Panc1 (cell line): ENCODE measurements at places on chromosomes 4 and X. TPM values are rescaled to one million over a fixed set of nuclear protein-coding genes. Genes with fewer than 3 reads are reported as not detected.

GRCh38 chr4:175927121-175927520, 115.1 kb upstream of the GPM6A start:
- H3K27ac ChIP-seq, result no peak overlapping the region
- H3K4me3 ChIP-seq, result no peak overlapping the region
- no peak for DNase-seq

DNA sequence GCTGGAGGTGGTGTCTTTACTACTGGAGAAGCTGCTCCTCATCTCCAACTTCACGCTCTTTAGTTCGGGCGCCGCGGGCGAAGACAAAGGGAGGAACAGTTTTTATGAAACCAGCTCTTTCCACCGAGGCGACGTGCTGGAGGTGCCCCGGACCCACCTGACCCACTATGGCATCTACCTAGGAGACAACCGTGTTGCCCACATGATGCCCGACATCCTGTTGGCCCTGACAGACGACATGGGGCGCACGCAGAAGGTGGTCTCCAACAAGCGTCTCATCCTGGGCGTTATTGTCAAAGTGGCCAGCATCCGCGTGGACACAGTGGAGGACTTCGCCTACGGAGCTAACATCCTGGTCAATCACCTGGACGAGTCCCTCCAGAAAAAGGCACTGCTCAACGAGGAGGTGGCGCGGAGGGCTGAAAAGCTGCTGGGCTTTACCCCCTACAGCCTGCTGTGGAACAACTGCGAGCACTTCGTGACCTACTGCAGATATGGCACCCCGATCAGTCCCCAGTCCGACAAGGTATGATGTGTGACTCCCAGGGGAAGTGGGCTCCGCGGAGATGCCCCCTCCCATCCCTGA, 634 bp downstream of the LRAT start:
- H3K27me3 ChIP-seq, result peaks cover 6% of the 10 kb centered on the region; the same call in 1 of the 2 replicates
- no peak overlapping the region for H3K27ac ChIP-seq
- no peaks in the 10 kb centered on the region for H3K36me3 ChIP-seq
- peak overlapping the region; percentile 24; the same call in 1 of the 2 replicates for H3K4me3 ChIP-seq

DNA sequence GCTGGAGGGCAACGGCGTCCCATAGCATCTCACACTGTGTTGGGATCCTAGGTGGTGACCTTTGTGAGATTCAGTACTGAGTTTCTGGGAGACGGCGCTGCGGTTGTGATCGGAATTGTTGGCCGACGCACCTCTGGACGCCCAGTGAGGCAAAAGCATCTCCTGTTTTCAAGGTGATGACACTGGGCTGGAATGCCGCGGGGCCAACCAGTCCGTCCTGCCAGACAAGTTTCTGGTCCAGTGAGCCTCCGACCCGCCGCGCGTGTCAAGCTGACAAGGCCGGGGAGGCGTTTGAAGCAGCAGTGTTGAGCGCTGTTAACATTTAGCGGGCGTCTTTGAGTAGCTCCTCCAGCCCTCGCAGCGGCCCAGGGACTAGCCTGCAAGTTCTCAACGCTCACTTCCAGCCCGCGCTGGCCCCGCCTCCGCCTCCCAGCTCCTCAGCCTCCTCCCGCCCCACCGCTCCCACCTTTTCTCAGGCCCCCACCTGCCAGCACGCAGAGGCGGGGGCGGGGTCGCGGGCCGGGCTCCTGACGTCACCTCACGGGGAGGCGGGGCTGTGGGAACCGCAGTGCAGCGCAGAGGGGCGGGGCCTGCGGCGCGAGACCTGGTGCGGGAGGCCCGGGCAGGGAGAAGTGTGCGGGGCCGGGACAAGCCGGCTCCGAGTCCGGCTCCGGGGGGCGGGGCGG, 482 bp upstream of the CDS1 start:
- no peak for DNase-seq
- no peaks in the 10 kb centered on the region; the same call in 1 of the 2 replicates for H3K4me1 ChIP-seq
- H3K27me3 ChIP-seq, result peaks cover 6% of the 10 kb centered on the region

DNA sequence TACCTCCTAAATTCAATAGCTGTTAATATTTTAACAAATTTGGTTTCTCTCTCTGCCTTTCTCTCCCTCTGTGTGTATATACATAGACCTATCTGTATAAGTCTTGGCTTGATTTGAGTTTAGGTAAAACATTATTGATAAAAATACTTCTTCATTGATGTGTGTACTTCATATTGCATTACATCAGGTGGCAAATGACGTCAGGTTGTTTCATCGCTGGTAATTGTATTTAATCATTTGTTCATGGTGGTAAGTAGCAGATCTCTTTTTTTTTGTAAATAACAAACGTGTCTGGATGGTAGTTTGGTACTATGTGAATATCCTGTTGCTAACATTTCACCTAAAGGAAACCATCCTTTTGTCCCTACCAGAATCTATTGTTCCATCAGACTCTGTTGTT, 55.1 kb downstream of the GALNT7 start:
- H3K4me3 ChIP-seq, result no peak overlapping the region
- no peaks in the 10 kb centered on the region for H3K27me3 ChIP-seq
- H3K36me3 ChIP-seq, result no peaks in the 10 kb centered on the region; the same call in 1 of the 2 replicates
- H3K4me1 ChIP-seq, result peaks cover 31% of the 10 kb centered on the region

Gene ZNF141
- total RNA-seq, result not detected

GRCh38 chr4:152065545-152065944, 304.7 kb upstream of the GATB start:
- no peaks in the 10 kb centered on the region for H3K4me1 ChIP-seq
- no peak overlapping the region for H3K4me3 ChIP-seq
- H3K36me3 ChIP-seq, result no peaks in the 10 kb centered on the region

Gene SPIN2A
- total RNA-seq, result 1.3 TPM

DNA sequence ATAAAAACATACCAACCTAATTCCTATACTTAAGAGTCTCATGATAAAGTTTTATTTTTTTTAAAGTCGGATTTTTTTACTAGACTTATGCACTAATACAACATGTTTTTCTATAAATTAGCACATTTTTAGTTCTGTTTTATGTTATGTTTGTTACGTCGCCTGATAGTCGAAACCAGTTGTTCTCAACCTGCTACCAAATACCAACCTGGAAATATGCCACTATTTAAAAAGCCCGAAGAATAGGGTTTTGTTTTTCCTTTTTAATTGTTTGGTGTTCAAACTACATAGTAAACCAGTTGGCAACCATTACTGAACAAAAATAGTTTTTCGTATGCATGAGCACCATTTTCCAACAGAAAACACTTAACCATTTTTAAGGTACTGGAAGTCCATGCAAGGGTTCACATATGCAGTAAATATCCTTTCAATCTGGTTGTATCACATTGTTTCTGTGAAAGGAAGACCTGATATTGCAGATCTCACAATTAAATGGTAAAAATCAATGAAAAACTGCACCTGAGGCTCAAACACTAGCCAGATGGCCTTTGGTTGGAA, 1.4 kb downstream of the WDFY3 start:
- no peak for DNase-seq
- H3K36me3 ChIP-seq, result no peaks in the 10 kb centered on the region
- H3K27me3 ChIP-seq, result no peaks in the 10 kb centered on the region
- peak overlapping the region; percentile 61 for H3K27ac ChIP-seq

DNA sequence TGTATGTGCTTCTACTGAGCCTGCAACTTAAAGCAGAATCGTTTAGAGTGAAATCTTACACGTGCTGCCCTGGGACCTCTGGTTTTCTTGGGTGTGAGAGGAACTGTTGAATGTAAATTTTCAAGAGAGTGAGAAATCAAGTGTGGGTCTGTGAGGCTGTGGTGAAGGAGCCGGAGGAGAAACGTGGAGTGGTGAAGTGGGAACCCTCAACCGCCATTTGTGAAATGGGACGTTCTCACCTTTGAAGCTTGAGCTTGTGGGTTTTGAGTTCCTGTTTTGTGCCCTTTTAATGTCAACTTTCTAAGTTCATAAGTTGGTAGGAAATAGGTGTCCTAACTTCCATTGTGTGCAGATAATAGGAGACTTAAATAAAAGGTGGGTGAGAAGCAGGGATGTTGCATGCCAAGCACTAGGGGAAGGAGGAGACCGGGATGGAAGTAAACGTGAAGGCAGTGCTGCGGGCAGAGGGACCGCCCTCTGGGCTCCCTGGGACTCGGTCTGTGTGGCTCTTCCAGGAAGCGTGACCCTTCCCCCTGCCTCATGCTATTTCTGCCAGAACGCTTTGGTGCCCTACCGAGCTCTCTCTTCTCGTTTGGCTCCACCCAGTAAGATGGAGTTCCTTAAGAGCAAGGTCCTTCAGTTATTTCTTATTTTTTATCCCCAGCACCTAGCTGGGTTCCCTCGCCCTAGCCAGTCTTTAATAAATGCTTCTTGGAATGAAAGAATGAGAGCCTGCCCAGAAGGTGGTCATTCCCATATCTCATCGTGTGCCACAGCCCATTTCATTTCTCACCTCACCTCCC, 56.0 kb downstream of the TMEM131L start:
- no peaks in the 10 kb centered on the region for H3K27me3 ChIP-seq
- no peak overlapping the region for H3K4me3 ChIP-seq
- H3K36me3 ChIP-seq, result no peaks in the 10 kb centered on the region

- H3K27me3 ChIP-seq, result no peaks in the 10 kb centered on the region
- peak overlapping the region; percentile 54 for H3K27ac ChIP-seq
- H3K4me1 ChIP-seq, result no peaks in the 10 kb centered on the region
- no peak for DNase-seq
- H3K36me3 ChIP-seq, result no peaks in the 10 kb centered on the region
Measured at GRCh38 chr4:83212041-83212851, 72.4 kb downstream of the COQ2 start.

- no peak overlapping the region for H3K27ac ChIP-seq
- no peaks in the 10 kb centered on the region for H3K36me3 ChIP-seq
Measured at GRCh38 chr4:16196482-16197393, 29.5 kb downstream of the TAPT1 start.

Gene RAPGEF2
- total RNA-seq, result 17.6 TPM

Gene ARFIP1
- total RNA-seq, result 22.2 TPM

DNA sequence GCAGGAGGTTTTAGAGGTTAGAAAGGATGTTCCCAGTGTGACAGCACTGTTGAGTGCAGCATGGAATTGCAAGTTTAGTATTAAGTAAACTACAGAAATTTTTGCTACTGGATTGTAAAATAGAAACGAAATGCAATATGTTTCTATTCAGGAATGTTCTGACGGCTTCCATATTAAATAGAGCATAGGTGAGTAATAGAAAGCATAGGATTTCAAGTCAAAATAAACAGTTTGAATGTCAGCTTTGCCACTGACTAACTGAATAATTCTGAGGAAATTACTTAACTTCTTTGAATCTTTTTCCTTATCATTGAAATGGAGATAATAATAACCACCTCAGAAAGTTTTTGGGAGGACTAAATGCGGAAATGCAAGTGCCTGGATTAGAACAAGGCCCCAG, 331.9 kb upstream of the GK2 start:
- H3K27me3 ChIP-seq, result no peaks in the 10 kb centered on the region
- no peak overlapping the region for H3K4me3 ChIP-seq
- no peaks in the 10 kb centered on the region for H3K4me1 ChIP-seq
- no peaks in the 10 kb centered on the region for H3K36me3 ChIP-seq
- no peak overlapping the region for H3K27ac ChIP-seq

Gene FGFR3
- total RNA-seq, result 8.2 TPM

DNA sequence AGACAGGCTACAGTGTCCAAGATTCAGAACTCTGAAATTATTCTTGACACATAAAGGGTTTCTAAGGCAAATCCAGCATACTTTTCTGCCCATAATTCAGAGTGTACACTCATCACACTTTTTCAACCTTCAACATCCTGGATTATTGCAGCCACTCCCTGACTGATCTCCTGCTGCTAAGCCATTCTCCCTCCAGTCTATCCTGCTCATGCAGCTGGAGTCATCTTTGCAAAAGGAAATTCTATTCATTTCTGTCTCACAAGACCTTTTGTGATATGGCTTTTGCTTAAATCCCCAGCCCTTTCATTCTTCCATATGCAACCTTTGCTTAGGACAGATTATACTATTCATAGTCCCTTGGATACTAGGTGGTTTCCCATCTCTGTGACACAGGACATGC, 236.1 kb upstream of the LDB2 start:
- H3K4me3 ChIP-seq, result no peak overlapping the region
- H3K27ac ChIP-seq, result no peak overlapping the region
- H3K27me3 ChIP-seq, result no peaks in the 10 kb centered on the region
- H3K36me3 ChIP-seq, result no peaks in the 10 kb centered on the region

GRCh38 chr4:139229534-139230039, 50.4 kb downstream of the MGARP start:
- H3K4me3 ChIP-seq, result no peak overlapping the region
- H3K27me3 ChIP-seq, result no peaks in the 10 kb centered on the region
- no peak for DNase-seq
- H3K4me1 ChIP-seq, result no peaks in the 10 kb centered on the region

- no peak overlapping the region for H3K27ac ChIP-seq
- peak; percentile 38 for DNase-seq
- no peaks in the 10 kb centered on the region for H3K27me3 ChIP-seq
Measured at GRCh38 chr4:83490876-83491450, 6.1 kb upstream of the ABRAXAS1 start.

DNA sequence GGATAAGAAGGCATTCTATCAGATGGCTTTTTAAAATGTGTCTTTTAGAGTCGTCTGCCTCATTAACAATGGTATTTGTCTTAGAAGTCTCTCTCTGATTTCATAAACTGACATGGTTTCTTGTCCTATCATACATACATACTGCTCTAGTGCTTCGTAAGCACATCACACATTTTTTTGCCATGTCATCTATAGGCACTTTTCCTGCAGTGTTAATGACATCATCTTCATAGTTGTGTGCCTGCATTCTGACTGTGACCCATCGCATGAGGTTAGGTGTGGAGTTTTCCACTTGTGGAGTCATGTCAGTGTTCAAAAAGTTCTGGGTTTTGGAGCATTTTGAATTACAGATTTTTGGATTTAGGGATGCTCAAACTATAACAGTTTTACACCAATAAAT, 361.6 kb upstream of the SPOCK3 start:
- H3K27ac ChIP-seq, result no peak overlapping the region
- H3K36me3 ChIP-seq, result no peaks in the 10 kb centered on the region
- no peaks in the 10 kb centered on the region for H3K27me3 ChIP-seq
- DNase-seq, result no peak
- H3K4me1 ChIP-seq, result no peaks in the 10 kb centered on the region

GRCh38 chr4:3252831-3253641, 4.1 kb downstream of the MSANTD1 start:
- no peaks in the 10 kb centered on the region for H3K27me3 ChIP-seq
- H3K4me3 ChIP-seq, result no peak overlapping the region
- H3K36me3 ChIP-seq, result no peaks in the 10 kb centered on the region
- H3K4me1 ChIP-seq, result no peaks in the 10 kb centered on the region
- H3K27ac ChIP-seq, result no peak overlapping the region
- no peak for DNase-seq

- no peak for DNase-seq
- H3K4me1 ChIP-seq, result no peaks in the 10 kb centered on the region
- no peak overlapping the region for H3K27ac ChIP-seq
- H3K36me3 ChIP-seq, result no peaks in the 10 kb centered on the region
- H3K4me3 ChIP-seq, result no peak overlapping the region
Measured at GRCh38 chr4:5125321-5125720, 74.0 kb downstream of the STK32B start.

- peak overlapping the region; percentile 89 for H3K4me3 ChIP-seq
- H3K27me3 ChIP-seq, result no peaks in the 10 kb centered on the region
- no peaks in the 10 kb centered on the region; the same call in none of the 2 replicates for H3K36me3 ChIP-seq
- H3K27ac ChIP-seq, result peak overlapping the region; percentile 89
- H3K4me1 ChIP-seq, result peaks cover 9% of the 10 kb centered on the region
Measured at GRCh38 chrX:54043056-54043455, 1.2 kb downstream of the PHF8 start.
